ENCODE measurements at places on chromosomes 11 and 22.

GRCh38 chr11:6931146-6931713 is 5.0 kb downstream of the ZNF215 start:
- DNase-seq, result no peak

DNA sequence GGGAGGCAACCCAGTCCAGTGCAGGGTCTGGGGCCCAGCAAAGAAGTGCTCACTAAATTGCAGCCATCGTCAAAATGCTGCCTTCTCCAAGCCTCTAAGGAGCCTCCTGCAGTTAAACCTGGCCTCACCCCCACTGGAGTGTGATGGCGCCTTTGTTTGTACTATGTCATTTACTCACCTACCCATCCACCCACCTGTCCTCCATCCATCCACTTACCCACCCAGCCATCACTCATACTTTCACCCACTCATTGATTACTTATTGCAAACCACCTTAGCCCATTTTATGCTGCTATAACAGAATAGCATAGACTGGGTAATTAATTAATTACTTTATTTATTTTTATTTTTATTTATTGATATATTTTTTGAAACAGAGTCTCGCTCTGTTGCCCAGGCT is 28.8 kb upstream of the PPFIA1 start:
- no peak for DNase-seq

- DNase-seq, result no peak
Measured at GRCh38 chr11:75246671-75247350, 6.2 kb downstream of the TPBGL start.

DNA sequence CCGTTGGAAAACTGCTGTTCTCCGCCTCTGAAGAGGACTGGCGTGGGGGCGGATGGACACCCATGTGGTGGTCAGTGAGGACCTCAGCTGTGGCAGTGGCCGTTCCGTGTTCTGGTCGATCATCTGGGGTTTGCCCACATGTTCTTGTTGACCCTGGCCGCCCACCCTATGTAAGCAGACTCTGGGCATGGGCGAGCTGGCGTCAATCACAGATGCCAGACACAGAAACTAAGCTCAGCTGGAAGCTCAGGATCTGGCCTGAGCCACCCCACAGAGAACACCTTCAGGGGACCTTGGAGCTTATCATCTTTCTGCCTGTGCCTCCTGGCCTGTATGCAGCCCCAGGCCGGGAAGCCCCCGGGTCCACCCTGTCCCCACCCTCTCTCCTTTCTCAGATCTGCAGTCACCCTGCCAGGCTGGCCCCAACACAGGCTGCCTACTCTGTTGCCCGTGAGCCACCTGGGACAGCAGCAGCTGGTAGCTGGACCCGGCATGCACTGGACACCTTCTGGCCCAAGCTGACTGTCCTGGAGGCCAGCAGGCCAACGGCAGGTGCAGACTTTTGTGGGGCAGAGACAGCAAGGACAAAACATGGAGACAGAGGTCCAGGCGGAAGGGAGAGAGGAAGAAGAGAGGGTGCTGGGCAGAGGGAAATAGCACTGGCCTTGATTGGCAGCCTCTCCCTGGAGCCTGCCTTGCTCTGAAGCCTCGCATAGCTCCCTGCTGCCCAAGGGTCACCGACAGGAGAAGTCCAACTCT is 91.5 kb downstream of the PHF21B start:
- no peak for DNase-seq

DNA sequence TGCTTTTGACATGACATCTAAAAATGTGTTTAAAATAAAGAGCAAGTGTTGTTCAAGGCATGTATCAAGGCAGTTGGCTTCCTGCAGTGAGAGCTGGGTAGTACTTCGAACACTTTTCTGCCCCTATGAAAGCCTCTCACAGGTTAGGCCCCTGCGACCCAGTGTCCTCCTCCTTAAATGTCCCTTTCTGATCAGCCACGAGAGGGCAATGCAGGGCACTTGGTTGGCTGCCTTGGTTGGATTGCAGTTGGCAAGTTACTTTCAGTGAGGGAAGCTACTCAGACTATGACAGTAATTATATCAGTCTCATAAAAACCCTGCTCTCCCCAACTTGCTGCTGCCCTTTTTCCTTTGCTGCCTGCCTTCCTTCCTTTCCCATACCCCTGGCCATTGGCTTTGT is 743.8 kb downstream of the NTM start:
- DNase-seq, result peak; percentile 38

- DNase-seq, result no peak
Measured at GRCh38 chr11:134359646-134360045, 27.9 kb downstream of the GLB1L2 start.

- peak; percentile 83 for DNase-seq
Measured at GRCh38 chr11:11993839-11994238, 14.6 kb downstream of the DKK3 start.

DNA sequence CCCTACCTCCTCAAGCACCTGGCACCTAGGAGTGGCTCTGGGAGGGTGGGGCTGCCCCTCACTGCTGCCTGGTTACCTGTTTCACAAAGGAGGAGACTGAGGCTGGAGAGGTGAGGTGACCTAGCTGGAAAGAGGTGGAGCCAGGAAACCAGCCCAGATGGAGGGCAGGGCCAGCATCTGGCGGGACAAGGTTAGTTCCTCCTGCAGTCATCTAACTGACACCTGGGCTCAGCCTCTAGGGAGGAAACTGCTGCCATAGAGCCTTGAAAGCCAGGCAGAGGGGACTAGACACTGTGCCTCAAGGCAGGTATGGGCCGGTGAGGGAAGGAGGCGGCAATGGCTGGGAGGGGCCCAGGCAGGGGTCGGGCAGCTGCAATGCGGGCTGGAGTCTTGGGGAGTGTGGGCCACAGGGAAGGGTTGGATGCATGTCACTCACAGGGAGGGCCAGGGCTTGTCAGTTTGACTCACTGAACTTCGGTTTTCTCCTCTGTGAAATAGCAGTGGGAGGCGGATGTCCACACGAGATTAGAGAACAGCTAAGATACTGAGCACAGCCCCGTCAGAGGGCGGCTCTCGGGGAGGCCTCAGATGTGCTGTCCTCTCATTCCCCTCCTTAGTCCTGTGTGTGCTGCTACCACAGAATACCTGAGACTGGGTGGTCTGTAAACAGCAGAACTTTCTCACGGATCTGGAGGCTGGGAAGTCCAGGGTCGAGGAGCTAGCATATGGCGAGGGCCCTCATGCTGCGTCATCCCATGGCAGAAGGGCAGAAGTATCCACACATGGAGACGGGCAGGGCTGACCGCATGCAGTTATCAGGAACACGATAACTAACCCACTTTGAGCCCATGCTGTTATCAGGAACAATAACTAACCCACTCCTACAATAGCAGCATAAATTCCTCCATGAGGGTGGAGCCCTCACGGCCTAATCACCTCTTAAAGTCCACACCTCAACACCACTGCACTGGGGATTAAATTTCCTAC is 16.1 kb downstream of the MGAT3 start:
- no peak for DNase-seq

DNA sequence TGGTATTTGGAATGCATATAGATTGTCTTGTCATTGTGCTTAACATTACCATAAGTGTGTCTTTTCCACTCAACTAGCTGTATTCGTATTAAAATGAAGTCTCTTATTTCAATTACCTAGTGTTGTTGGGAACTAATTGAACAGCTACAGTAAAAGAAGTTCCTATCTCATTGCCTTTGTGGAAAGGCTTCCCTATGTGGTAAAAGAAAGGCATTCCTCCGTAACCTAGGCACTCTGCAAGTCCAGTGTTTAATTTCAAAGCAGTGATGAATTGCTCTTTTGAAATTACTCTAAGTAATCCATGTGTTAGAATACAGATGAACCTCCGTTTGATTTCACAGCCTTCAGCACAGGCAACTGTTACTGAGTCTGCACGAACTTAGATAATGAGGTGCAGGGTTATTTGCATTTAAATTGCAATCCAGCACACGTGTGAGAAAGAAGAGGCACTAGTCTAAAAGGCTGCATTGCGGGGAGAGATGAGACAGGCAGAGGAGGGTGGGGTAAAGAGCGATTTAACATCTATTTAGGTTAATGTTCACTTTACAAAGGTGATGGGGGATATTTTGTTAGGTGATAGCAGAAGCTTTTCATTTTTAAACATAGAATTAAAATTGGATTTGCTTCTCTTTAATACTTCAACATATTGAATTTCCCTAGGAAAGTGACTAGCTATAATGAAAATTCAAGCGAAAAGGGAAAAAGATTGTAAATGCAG is 25.0 kb upstream of the CRTAM start:
- no peak for DNase-seq

GRCh38 chr11:74069146-74070046 is 60.5 kb upstream of the UCP3 start:
- peak; percentile 44 for DNase-seq

GRCh38 chr11:120815319-120816100 is 208.4 kb upstream of the TBCEL start:
- DNase-seq, result no peak

DNA sequence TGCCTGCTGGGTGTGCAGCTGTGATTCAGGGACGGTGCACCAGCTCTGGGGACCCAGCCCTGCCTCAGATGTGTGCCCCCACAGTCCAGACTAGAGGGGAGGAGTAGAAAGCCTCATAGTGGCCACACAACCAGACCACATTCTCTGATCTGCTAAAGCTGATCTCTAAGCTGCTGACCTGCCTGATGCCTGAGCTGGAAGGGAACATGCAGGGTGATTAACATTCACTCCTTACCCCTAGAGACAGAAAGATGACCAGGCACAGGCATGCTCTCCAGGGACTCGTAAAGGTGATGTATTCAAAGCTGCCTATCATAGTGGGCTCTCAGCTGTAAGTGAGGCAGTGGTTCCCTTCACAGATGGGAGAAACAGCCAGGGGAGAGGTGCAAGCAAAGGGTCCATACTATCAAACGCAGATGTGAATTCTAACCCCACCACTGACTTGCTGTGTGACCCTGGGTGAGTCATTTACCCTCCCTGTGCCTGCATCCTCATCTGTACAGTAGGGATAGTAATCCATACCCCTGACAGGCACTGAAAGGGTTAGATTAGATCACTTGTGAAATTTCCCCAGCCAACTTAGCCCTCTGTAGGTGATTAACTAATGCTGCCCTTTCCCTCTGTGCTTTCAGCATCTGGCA is 29.0 kb upstream of the LRRC32 start:
- no peak for DNase-seq

DNA sequence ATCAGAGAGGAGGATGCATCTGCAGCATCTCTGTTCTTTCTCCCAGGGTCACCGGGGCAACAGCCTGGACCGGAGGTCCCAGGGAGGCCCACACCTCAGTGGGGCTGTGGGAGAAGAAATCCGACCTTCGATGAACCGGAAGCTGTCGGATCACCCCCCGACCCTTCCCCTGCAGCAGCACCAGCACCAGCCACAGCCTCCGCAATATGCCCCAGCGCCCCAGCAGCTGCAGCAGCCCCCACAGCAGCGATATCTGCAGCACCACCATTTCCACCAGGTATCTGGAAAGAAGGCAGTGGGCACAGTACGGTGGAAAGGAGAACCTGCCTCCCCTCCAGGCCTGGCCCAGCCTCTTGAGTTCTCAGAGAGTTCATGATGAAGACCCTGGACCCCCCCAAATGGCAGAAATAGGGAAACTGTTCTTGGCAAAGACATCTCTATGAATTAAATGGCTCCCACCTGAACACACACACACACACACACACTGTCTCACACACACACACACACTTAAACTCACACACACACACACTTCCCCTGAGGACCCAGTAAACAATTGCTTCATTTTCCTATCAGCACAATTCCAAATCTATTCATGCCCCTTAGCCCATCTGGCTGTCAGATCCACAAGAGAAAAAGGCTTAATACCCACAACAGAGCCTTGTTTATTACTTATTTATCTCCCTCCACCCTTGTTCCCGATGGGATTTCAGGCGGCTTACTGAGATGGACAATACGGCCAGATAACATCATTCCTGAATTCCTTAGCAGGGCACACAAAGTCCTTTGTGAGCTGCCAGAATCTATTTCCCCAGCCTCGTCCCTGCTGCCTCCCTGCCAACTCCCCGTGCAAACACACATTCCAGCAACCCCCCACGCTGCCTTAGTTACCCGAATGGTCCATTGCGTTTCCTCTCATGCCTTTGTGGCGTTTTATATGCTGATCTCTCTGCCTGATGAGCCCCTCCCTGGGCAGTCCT is 8.1 kb downstream of the TMA7B start:
- DNase-seq, result no peak

GRCh38 chr11:133990501-133990900 is 33.7 kb upstream of the IGSF9B start:
- DNase-seq, result no peak

DNA sequence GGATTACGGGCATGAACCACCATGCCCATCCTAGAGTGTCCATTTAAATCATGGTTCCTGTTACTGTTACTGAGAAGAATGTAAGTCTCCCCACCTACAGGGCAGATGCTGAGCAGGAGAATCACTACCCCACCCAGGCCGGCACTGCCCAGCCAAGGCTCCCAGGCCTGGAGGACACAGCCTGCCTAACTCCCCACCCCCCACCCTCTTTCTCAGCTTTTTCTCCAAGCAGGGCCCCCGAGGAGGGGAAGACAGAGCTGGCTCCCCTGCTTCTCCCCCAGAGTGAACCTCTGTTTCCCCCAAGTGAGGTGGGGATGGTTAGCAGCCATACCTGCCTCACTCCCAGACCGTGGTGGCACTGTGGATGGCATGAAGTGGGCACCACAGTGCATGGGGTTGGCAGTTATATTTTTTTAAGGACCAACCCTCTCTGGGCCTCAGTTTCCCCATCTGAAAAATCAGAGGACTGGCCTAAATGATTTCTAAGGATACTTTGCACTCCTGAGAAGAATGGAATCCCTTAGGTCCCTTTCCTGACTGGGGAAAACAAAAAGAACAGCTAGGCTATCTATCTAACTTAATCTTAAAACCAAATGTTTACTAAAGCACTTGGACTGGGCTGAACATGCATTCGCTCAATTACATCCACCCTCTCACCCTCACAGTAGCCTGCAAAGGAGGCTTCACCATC is 5.0 kb downstream of the CBX7 start:
- DNase-seq, result no peak

GRCh38 chr11:66337103-66337899 is 1.1 kb upstream of the RIN1 start:
- DNase-seq, result no peak

- DNase-seq, result peak; percentile 79
Measured at GRCh38 chr11:134139873-134140331, 71.0 kb downstream of the JAM3 start.

GRCh38 chr11:105609832-105610781 is at the start of gene GRIA4:
Gene GRIA4, plus strand, starts transcription at chr11:105610073. Its CDS starts 925 bp downstream, at chr11:105610998.
- no peak for DNase-seq

GRCh38 chr22:28025866-28026575 is 107.0 kb upstream of the PITPNB start:
- no peak for DNase-seq

All from renal cortical epithelial cell (primary cell).